ENCODE measurements at places on chromosomes 16 and 17.
A peak's percentile ranks its signal among the peaks of the same experiment; 100 is the strongest.

DNA sequence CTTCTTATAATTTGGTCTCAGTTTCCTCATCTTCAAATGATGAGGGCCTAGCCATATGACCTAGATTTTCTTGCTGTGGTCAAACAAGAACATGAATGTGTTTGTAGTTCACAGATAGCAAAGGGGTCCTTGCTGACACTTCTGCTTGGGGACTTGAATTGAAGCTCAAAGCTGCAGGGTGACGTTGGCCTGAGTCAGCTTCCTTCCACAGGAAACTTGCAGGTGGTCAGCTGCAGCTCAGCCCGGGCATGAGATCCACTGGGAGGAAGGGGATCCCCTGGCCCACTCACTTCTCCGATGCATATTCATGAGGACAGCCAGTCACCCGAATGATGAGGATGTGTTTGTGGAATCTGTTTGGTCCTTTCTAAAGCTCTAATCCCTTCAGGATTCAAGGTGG lies 42.6 kb upstream of the AXIN2 start:
- DNase-seq, result no peak

- peak; percentile 89 for DNase-seq
Observed at GRCh38 chr16:74771656-74772315, 2.8 kb downstream of the FA2H start.

DNA sequence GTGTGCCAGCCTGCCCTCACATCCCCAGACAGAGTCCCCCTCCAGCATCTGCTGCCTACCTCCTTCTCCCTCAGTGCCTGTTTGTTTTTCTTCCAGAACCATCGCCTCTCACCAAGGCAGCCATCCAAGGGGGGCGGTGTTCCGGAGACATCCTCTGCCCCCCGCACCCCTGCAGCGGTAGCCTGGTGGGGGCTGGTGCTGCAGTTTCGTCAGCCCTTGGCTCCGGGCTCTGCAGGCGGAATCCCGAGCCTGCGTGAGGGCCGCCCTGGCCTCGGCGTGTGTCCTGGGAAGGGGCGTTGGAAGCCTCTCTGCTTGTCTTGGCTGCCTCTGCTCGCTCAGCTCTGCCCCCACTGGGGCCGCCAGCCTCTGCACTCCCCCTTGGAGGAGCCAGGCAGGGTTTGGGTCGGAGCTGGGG lies 126.0 kb upstream of the CIBAR2 start:
- no peak for DNase-seq

- DNase-seq, result no peak
Observed at GRCh38 chr16:16120044-16120381, 103.3 kb downstream of the ABCC6 start.

- DNase-seq, result no peak
Observed at GRCh38 chr17:82823004-82823403, 16.8 kb downstream of the ZNF750 start.

DNA sequence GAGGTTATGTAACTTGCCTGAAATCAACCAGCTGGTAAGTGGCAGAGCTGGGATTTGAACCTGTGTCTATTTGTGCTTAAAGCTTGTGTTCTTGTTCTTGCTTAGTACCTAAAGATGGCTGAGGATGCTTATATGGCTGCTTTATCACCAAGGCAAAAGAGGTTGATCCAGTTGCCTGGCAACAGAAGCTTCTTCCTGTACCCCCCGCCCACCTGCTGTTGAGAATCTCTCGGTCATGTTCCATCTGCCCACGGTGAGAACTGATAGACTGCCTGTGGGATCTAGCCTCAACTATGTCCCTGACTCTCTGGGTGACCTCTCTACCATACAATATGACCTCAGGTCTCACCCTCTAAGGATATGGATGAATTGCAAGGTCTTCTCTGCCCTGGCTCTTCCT lies 60.7 kb downstream of the ABCC6 start:
- DNase-seq, result no peak

- no peak for DNase-seq
Observed at GRCh38 chr16:28623172-28623711, 13.4 kb upstream of the SULT1A1 start.

DNA sequence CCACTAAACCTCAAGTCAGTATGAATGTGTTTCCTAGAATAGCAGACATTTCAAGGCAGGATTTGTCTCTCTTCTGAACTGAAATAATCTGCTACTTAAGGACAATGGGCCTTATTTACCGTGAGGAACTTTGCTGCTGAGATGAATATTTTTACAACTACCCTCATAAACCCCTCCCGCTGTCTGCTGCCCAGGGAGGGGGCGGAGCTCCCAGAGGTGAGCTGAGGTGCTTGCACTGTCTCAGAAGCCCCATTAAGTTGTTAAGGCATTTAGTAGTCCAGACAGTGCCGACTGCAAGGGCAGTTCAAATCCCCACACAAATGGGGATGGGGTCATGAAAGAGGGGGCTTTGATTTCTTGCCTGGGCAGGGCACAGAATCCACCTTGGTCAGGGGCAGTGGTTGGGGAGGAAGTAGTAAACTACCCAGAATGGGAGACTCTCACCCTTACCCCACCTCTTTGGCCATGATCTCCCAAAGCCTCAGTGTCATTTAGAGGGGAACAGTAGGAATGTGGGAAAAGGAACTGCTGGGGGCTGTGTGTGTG lies 19.2 kb downstream of the HNF1B start:
- no peak for DNase-seq

- DNase-seq, result no peak
Observed at GRCh38 chr17:13509527-13509926, 92.2 kb downstream of the HS3ST3A1 start.

DNA sequence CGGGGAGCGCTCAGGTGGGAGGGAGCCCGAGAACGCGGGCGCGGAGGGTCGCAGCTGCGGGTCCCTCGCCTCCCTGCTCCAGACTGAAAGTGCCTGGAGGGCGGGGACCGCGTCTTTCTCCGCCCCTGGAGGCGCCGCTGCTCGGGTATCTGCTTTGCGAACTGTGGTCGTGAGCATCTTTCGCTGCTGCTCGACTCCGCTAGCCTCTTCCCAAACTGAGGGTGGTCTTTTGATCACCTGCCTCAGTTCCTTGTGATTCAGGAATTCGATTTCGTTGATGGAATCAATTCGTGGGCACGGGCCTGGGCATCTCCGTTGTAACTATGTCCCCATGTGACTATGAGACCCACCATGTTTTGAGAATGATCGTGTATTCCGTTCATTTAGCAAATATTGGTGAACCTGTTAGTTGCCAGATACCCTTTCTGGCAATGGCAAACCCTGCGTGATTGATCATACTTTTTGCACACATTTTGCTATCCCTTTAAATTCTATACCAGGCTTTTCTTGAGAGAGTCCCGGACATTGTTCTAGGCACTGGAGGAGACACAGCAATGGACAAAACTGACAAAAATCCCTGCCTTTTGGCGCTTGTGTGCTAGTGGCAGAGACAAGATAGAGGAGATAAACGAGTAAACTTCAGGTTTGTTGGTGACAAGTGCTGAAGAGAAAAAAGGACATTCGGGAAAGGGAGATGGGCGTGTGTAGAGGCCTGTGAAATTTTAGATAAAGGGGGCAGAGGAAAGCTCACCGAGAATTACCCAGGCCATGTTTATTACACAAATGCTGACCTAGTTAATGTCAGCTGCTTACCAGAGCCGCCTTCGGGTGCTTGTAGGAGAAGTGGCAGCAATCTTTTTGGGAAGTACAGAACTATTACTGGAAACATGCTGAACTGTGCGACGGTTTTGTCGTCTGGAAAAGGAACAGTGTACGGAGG lies 948 bp downstream of the UTP18 start:
- no peak for DNase-seq

DNA sequence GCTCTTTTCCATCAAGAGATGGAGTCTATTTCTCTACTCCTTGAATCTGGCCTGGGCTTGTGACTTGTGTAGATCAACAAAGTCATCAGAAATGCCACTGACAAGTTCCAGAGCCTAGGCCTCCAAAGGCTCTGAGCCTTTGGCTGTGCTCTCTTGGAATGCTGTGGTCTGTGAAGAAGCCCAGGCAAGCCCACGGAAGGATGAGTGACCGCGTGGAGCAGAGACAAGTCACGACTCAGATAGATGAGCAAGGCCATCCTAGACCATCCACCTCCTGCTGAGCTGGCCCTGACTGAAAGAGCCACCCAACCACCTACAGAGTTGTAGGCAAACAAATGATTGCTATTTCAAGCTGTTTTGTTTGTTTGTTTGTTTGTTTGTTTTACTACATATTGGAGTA lies 11.6 kb upstream of the ICAM2 start:
- DNase-seq, result no peak

DNA sequence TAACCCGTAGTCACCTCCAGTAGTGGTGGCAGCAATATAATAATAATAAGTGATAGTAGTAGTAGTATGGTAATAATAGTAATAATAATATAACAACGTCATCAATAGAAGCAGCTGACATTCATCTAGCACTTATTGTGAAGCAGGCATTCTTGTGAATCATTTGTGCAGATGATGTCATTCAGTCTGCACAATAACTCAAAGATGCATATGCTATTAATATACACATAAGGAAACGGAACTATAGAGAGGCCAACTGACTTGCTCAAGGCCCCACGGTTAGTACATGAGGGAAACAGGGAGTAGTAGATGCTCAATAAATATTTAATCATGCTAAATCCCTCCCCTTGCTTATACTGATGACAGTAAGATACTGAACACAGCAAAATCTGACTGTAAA lies 35.4 kb upstream of the GAN start:
- no peak for DNase-seq

GRCh38 chr17:50129728-50130558 lies at the start of gene SAMD14:
TSS of gene SAMD14 (minus strand) at chr17:50130160. CDS start at chr17:50124959, 5,201 bp downstream.
- DNase-seq, result no peak

- DNase-seq, result no peak
Observed at GRCh38 chr17:9911089-9911488, 6.0 kb upstream of the RCVRN start.

GRCh38 chr17:75490173-75490743 lies 25.1 kb downstream of the CASKIN2 start:
- DNase-seq, result no peak

GRCh38 chr16:30379158-30379783 lies 3.1 kb downstream of the SEPTIN1 start:
- DNase-seq, result no peak

- DNase-seq, result no peak
Observed at GRCh38 chr17:17693253-17694168, 12.3 kb downstream of the RAI1 start.

DNA sequence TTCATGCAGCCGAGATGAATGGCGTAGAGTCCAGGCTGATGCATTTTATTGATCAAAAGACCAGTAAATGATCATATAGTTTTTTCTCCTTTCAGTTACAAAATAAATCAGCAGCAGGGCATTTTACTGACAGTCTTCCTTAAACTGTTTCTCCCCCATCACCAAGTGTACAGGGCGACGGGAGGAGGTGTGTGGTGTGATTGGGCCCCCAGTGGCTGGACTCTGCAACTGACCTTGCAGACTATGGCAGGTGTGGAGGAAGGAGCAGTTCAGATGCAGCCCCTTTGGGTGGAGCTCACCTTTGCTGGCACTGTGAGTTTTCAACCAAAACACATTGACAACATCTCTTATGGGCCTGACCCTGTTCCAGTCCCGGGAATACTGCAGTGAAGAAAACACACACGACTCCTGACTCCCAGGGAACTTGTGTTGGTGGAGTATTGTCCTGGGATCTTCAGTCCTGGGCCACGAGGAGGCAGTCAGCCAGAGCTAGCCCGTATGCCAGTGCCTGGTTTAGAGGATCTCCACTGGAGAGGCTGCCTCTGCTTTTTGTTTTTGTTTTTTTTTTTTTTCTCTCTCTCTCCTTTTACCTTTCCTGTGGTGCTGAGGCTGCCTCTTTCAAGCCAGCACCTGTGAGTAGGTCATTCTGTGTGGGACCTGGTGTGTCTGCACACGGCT lies 29.8 kb downstream of the KIAA0513 start:
- no peak for DNase-seq

GRCh38 chr16:27995378-27995777 lies 68.1 kb downstream of the GSG1L start:
- no peak for DNase-seq

GRCh38 chr16:83343935-83344366 lies 463.8 kb upstream of the HSBP1 start:
- no peak for DNase-seq

GRCh38 chr17:83014297-83014696 lies 65.1 kb upstream of the METRNL start:
- DNase-seq, result no peak

DNA sequence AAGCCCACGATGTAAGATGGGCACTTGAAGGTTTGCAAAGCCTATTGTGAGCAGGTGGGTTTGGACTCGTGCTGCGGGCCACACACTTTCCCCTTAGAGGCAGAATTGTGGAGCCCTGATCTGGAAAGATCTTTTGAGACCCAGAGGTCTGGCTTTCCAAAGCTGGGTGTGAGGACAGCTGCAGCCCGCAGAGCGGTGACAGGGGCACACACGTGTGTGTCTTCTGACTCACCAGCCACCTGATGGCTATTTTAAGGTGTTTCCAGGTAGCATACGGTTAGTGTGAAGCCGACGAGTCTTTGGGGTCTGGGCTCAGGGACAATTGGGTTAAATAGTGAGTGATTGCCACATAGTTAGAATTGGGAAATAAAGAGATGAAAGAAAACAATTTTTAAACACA lies 108.9 kb upstream of the GSE1 start:
- DNase-seq, result no peak

- no peak for DNase-seq
Observed at GRCh38 chr17:74862108-74862901, 2.6 kb upstream of the GRIN2C start.

- DNase-seq, result no peak
Observed at GRCh38 chr17:21186399-21187187, 27.4 kb downstream of the TMEM11 start.

- no peak for DNase-seq
Observed at GRCh38 chr16:28321700-28322411, 29.5 kb downstream of the SBK1 start.

DNA sequence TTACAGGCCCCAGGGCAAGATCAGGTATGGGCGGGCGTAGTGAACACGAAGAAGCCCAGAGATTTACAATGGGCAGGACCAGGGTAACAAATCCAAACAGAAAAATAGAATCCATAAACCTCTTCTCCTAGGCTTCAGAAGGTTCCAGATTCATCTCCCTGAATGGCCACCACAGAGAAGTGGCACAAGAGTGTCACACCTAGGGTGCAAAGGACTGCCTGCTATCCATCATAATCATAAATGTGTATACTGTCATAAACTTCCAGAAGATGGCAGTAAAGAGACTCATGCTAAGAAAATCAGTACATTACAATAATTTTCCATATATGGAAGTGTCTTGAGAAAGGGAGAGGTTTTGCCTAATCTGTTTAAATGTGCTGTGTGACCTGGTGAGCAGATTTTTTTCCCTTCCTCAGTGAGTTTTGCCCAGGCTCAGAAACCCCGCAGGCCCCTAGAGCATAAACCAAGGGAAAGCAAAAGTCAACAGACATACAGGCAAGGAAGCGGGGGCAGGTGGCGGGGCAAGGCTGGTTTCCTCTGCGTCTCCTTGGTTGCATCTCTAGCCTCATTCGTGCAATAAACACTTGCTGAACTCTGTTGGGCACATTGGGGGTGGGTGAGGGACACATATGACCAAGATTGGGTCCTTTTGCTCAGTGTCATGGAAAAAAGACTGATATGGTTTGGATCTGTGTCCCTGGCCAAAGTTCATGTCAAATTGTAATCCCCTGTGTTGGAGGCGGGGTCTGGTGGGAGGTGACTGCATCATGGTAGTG lies 92.0 kb upstream of the CDH5 start:
- no peak for DNase-seq
